ENCODE measurements at places on chromosomes 3 and 15.

- DNase-seq, result peak; percentile 59
These were observed 154.6 kb downstream of the POLR2M start for GRCh38 chr15:57861034-57861638.

DNA sequence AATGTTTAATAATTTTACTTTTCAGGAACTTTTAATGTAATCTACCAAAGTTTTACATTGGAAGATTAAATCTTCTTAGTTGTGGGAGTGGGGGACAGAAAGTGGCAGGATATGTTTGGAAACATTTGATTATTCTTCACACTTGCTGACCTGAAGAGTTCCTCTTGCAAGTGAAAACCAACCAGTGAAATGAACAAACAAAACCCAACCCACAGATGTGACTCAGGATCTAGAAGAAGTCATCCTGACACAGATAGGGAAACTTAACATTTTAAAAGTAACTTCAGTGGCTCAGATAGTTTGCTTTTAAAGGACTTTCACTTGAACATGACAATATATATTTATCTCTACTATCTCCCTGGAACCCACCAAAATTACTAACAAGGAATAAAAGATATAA is 55.4 kb downstream of the ASTE1 start:
- no peak for DNase-seq

- no peak for DNase-seq
These were observed 174.5 kb upstream of the GAP43 start for GRCh38 chr3:115448851-115449250.

DNA sequence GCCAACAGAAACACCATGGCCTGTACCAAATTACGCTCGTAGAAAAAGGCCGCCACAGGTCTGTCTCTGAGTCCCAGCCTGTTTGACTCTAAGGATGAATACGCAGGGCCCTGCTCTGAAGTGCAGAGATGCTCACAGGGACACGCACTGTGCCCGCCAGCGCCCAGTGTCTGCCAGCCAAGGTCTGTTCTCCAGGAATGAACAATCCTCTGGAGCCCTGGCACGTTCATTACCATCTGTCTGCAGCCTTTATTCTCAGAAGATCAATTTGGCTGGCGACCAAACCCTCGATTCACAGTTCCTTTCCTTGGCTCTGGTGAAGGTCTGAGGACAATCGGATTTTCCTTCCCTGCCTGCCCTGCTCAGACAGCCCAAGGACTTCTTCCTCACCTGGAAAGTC is 66.3 kb downstream of the NIPA2 start:
- DNase-seq, result no peak

DNA sequence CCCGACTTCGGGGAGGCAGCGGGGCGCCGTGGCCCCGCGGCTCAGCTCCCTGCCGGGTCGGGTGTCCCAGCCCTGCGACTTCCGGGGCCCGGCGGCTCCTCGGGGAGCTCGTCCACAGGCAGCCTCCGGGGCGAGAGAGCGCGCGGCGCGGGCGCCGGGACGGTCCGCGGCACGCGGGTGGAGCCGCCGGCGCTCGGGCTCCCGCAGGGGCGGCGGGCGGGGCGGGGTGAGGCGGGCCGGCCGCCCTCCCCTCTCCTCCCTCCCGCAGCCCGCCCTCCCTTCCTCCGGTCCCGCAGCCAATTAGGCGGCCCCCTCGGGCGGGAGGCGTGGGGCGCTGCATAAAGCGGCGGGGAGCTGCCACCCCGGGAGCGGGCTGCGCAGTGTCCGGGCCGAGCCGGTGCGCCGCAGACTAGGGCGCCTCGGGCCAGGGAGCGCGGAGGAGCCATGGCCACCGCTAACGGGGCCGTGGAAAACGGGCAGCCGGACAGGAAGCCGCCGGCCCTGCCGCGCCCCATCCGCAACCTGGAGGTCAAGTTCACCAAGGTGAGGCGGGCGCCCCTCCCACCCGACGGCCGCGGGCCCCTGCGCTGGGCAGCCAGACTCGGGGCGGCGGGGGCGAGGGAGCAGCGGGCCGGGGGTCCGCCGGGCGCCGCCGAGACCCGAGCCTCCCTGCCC is at the start of gene ALDH1A3:
ALDH1A3 (plus strand) TSS at position 368 of the 675 bp plus-strand sequence; CDS start at position 445, 77 bp downstream.
- DNase-seq, result no peak

GRCh38 chr3:37963635-37964034 is 27.0 kb upstream of the VILL start:
- DNase-seq, result no peak

- DNase-seq, result no peak
These were observed 4.6 kb downstream of the OR5H15 start for GRCh38 chr3:98171071-98171470.

DNA sequence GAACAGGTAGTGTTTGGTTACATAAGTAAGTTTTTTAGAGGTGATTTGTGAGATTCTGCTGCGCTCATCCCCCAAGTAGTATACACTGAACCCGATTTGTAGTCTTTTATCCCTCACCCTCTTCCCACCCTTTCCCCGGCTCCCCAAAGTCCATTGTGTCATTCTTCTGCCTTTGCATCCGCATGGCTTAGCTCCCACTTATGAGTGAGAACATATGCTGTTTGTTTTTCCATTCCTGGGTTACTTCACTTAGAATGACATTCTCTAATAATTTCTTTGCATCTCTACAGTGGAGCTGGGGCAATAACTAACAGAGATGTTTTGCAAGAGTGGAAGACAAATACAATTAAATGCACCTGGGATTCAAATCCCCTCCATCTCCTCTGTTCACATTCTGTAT is 93.2 kb downstream of the TP63 start:
- DNase-seq, result no peak

GRCh38 chr3:79414806-79415205 is 353.0 kb downstream of the ROBO1 start:
- DNase-seq, result no peak

GRCh38 chr3:72379500-72380187 is 468.6 kb downstream of the SHQ1 start:
- DNase-seq, result no peak

GRCh38 chr3:71163198-71163918 is 420.2 kb downstream of the FOXP1 start:
- DNase-seq, result peak; percentile 52

- DNase-seq, result peak; percentile 90
These were observed 32.4 kb downstream of the LSM3 start for GRCh38 chr3:14210843-14211594.

GRCh38 chr15:84797212-84797611 is 19.9 kb upstream of the ALPK3 start:
- no peak for DNase-seq

GRCh38 chr3:47571391-47572175 is 7.1 kb downstream of the CSPG5 start:
- peak; percentile 7 for DNase-seq

GRCh38 chr3:74263031-74263430 is 351.4 kb downstream of the CNTN3 start:
- DNase-seq, result no peak

- DNase-seq, result no peak
These were observed 24.2 kb downstream of the LOXL1 start for GRCh38 chr15:73950479-73950830.

- no peak for DNase-seq
These were observed 14.7 kb upstream of the AGTR1 start for GRCh38 chr3:148682997-148683396.

GRCh38 chr3:47964740-47965139 is 51.5 kb downstream of the MAP4 start:
- no peak for DNase-seq

DNA sequence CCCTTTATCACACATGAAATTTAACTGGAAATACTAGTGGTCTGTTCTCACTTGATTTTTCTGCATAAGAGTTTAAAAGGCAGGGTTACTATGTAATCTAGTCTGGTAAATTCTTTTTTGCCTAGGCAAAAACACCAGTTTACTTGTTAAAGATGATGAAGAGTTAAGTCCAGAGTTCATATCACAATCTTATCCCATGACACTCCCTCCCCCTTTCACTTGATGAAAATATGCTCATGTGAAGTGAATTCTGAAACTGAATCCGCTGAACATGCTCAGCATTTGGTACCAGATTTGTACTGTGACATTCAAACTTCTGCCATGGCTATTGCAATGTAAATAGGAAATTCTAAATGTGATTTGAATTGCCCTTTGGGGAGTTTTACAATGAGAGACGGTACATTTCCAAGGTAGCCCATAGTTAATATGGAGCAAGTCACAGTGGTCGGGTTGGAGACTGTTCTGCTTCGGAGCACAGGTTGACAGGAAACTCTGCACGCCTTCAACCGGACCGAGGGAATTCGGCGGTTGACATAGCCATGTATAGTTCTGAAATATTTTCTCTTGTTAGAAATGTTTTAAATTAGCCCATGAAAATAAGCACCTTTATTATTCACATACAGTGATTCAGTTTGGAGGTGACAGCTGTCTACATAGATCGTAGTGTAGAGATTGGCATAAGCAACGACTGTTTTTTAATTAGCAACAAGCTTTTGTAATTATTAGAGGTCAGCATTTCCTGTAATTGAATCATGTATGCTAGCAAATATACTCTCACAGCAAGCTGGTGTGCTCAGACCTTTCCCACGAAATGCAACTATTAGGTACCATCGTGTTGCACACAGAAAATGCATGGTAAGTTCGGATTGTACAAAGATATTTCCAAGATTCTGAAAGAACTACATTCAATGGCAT is 768.6 kb upstream of the GOLIM4 start:
- no peak for DNase-seq

DNA sequence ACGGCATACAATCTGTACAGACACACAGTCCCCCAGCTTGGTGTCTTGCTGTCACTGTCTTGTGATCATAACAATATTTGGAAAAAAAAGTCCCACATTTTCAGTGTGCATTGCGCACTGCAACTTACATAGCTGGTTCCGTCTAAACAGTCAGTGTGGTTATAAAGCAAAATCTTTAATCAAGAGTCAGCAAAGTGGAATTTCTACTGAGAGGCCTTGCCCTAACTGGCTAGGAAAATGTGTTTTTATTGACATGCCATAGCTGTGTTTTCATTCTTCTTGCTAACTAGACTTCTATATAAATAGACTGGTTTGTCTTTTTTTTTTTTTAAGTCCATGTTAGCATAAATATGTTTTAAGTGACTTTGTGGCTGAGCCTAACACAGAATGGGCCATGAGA is 174.8 kb downstream of the POLR2M start:
- no peak for DNase-seq

DNA sequence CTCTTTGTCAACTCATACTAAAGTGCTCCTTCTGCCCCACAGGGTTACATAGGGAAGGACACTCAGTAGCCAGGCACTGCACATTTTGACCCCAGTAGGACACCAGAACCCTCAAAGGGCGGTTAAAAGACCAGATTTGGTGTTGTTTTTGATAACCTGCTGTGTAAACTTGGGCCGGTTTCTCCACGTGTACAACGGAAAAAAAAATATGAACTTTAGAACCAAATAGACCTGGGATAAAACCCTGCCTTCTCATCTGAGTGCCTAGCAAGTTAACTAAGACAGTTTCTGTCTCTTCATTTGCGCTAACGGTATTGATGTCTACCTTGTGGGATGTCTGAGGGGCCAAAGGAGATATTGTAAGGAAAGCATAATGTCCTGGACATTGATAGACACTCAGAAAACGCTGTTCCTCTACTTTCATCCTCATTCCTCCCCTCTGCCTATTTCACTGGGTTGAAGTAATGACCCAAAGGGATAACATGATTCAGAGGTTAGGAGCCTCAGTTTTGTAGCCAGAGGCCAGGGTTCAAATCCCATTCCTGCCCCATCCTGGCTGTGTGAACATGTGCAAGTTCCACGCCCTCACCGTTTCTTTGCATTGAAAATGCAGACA is 155.9 kb upstream of the LPP start:
- DNase-seq, result no peak

DNA sequence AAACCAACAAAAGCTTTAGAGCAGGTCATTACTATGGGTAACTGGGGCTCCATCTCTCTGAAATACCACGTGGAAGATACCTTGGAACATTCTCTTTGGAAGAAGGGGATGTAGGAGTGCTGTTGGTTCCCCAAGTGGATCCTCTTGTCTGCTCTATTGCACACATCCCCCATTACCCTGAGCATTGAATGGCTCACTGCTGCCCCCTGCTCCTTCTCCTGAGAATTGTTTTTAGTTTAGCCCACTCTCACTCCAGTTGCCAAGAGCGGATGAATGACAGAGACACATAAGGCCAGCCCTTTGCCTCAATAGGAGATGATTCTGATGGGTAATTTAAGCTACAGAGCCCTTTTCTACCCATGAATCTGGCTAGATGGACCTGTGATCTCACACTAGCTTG is 135.6 kb upstream of the SUCLG2 start:
- DNase-seq, result no peak

DNA sequence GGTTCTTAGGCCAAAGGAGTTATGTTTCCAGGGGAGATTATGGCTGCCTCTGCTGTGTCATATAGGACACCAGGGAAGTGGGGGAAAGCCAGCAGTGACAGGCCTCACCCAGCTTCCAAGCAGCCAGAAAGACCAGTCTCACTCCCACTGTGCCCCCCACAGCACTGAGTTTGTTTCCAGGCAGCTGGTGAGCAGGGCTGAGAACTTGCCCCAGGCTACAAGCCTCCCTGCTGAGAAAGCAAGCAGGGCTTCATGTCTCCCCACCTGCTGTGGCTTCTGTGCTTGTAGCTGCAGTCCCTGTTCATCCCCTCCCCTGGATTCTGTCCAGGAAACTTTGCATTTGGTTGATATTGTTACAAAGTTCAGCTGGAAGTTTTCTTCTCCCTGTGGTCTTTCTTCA is 376.3 kb downstream of the PDCD6IP start:
- no peak for DNase-seq

DNA sequence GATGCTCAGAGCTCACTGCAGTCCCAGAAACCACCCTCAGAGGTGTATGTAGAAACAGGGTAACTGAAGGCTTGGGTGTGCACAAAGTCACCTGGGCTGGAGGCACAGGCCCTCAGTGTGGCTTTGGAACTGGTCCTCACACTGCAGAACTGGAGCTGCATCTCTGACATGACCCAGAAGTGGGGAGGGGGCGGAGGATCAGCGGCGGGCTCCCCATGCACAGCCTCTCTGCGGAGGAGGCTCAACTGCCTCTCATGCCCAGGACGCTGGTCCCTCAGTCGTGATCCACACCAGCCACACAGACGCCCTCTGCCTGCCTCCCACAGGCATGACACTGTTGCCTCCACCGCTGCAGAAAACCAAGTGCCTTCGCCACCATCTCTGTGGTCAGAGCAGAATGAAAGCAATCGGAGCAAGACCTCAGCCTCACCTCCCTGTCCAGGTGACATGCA is 73.7 kb downstream of the TM2D3 start:
- DNase-seq, result no peak

DNA sequence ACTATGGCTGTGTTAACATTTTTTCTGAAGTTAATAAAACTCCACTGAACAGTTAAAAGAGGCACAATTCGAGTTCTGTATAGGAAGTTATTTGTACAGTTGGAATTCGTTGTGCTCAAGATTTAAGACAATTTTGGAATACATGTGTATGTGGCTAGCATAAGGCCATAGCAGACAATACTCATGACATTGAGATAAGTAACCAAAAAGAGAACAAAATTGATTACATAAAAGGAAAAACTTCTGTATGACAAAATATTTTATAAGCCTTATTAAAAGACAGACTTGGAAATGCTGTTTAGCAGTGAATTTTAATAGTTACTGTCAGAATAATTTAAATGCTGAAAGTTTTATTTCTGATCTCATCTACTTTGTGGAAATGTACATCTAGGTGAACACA is 17.7 kb upstream of the EDEM1 start:
- DNase-seq, result no peak

- no peak for DNase-seq
These were observed 114.0 kb upstream of the RGMA start for GRCh38 chr15:93203036-93203435.

- no peak for DNase-seq
These were observed 9.4 kb upstream of the COPG1 start for GRCh38 chr3:129239991-129240390.

Measured in HFF-Myc (cell line).